ENCODE measurements at places on chromosomes 7 and 10.
A peak's percentile ranks its signal among the peaks of the same experiment; 100 is the strongest.

DNA sequence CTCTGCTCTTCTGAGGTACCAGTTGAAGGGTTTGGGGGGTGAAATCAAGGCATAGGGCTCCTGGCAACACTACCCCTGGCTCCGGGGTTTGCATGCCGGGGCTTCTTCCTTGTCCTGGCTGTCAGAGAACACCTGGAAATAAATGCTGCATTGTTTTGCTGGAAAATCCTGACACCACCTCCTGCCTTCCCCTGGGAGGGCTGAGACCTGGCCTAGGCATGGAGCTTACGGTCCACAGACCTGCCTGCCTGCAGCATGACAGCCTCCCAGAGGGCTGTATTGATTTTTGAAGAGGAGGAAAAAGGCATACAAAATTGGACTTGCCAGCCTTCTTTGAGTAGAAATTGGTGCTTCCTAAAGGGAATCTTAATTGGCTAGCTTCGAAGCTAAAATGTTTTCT lies 227.1 kb downstream of the MGMT start:
- no peak for DNase-seq

- DNase-seq = no peak
These were observed 30.5 kb downstream of the GRK5 start for GRCh38 chr10:119237722-119238436.

GRCh38 chr7:30470771-30471170 lies 7.8 kb downstream of the NOD1 start:
- DNase-seq = no peak

DNA sequence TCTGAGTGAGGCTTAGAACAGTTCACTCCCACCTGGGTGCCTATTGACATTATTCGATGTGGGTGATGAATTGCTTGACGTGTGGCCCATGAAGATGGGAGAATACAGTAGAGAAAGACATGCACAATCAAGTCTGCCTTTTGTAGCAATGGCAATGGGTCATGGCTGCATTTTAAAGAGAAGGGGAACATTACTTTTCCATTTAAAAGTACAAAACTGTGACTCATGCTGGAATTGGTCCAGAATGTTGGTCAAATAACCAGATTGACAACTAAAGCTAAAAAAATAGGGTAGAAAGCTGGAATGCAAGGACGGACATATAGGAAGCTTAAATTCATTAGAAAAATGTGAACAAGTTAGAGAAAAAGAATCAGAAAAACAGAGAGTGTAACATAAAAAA lies 104.1 kb upstream of the SLC25A13 start:
- DNase-seq = no peak

DNA sequence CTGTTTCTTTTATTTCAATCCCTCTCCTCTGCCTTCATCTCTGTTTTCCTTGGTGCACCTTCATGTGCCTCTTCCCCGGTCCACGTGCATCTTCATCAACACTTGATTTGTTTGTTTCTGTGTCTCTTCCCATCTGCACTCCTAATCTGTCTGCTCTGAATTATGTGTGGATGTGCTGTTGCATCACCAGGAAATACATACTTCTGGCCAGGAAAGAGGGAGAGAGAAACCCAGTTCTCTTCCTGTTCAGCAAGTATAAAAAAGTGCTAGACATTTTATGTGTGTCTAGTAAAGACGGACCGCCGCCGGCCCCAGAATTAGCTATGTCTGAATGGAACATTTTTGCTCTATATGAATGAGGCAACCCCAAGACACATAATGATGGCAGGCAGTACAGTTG lies 93.8 kb downstream of the CALD1 start:
- no peak for DNase-seq

GRCh38 chr10:14564268-14564744 lies 210.4 kb downstream of the FAM107B start:
- peak; percentile 56 for DNase-seq

GRCh38 chr7:101884671-101885596 lies 67.5 kb downstream of the CUX1 start:
- DNase-seq = peak; percentile 41

GRCh38 chr10:102233997-102234396 lies 7.3 kb downstream of the PITX3 start:
- no peak for DNase-seq

DNA sequence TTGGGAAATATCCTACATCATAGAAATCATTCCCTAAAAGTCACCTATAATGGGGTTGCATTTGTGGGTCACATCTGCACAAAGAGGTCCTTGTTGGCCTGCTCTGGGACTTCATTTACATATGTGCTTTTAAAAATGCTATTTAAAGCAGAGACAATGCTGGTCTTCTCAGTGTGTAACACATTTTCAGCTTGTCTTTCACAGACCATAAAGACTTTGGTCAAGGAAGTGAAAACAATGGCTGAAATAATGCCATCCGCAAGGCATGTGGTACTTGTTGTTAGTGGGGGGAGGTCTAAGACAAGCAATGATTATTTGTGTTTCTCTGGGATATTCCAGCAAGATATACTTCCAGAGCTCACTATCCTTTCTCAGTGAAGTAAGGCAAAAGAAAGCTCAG lies 84.6 kb upstream of the PDLIM1 start:
- no peak for DNase-seq

DNA sequence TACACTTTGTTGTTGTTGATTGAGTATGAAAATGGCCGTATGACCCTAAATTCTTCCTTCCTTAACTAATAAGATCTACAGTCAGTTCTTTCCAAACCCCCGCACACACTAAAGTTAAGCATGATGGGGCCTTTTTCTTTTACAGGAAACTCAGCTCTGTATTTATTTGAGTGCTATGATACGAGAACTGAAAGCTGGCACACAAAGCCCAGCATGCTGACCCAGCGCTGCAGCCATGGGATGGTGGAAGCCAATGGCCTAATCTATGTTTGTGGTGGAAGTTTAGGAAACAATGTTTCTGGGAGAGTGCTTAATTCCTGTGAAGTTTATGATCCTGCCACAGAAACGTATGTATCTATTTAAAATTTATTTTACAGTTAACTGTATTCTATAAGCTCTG lies 14.2 kb upstream of the NUP42 start:
- no peak for DNase-seq

DNA sequence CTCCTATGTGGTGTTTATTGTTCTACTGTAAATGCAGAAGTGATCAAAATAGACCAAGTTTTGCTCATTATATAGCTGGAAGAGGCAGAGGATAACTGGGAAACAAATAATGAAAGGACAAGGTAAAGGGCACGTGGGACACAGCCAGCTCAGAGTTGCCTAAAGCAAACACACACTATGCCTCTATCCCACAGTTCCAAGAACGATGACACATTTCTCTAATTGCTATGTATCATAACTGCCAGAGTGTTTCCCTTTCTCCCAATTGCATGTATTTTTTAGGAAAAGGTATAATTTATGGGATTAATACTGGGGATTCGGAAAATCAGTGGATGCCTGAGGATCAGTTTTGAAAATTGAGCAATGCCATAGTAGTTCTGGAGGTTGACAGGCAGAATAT lies 49.0 kb downstream of the CCDC71L start:
- DNase-seq = no peak

DNA sequence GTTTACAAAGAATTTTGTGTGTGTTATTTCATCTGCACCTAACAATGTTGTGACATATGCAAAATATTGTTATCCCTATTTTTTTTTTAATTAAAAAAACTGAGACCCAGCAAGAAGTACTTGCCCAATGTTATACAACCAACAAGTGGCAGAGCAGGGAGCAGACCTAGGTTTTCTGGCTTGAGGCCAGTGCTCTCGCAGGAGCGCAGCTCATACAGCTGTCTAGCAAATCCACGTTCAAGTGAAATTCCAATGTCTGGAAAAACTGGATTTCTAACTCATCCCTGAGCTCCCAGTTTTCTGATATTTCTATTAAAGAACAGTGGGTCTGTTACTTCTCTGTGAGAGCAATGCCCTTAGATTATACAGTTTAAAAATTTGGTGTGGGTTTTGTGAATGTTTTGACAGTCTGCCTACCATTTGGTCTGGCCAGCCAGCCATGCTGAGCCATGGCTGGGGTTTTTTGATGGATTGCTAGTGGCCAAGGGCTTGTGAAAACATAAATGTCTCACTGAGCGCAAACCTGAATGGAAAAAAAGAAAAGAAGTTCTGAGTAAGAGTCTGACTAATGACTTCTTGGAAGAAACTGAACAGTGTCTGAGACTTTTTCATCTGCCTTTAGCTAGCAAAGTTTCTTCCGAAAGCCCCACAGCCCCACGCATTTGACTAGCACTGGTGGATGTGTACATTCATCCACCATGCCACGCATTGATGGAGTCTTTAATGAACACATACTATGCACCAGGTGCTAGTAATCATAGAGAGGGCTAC lies 15.4 kb upstream of the PRF1 start:
- DNase-seq = no peak

DNA sequence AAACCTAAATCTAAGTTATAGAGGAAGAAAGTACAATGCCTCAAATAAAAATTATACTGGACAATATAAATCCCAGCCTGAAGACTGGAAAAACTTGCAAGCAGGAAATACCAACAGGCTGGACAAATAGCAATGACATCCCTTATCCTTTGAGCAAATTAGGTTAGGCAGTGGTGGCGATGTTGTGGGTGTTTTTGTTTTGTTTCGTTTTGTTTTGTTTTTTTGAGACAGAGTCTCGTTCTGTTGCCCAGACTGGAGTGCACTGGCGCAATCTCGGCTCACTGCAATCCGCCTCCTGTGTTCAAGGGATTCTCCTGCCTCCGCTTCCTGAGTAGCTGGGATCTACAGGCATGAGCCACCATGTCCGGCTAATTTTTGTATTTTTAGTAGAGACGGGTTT lies 57.3 kb upstream of the TES start:
- no peak for DNase-seq

DNA sequence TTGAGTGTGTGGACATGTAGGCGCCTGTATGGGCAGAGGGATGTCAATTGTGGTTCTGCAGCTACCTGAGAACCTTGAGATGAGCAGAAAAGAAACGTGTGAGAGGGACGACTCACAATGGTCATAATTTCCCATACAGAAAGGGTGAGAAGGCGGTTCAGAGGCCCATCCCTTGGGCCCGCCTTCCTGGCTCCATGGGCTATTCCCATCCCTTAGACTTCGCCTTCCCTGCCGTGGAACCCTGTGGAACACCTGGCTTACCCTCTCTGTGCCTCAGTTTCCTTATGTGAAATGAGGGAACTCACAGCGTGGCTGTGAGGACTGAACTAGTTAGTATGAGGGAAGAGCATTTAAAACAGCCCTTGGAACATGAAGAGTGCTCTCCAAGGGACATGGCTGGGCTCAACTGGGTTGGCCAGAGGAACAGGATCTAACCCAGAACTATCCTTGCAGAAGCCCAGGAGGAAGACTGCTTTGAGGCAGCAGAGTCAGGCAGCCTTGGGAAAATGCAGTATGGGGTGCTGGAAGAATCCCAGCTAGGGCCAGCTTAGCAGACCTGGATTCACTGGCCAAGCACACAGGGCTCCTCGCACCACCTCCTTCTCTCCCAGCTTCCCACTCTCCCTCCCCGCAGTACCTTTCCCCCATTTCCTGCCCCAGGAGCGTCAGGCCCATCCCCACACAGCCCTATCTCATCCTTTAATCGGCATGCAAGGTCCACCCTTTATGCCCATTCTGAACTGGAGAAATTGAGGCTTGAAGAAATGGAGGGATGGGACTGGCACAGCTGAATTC lies 11.1 kb upstream of the ZMIZ1 start:
- no peak for DNase-seq

- DNase-seq = no peak
These were observed 30.1 kb downstream of the RPA3 start for GRCh38 chr7:7688310-7688709.

DNA sequence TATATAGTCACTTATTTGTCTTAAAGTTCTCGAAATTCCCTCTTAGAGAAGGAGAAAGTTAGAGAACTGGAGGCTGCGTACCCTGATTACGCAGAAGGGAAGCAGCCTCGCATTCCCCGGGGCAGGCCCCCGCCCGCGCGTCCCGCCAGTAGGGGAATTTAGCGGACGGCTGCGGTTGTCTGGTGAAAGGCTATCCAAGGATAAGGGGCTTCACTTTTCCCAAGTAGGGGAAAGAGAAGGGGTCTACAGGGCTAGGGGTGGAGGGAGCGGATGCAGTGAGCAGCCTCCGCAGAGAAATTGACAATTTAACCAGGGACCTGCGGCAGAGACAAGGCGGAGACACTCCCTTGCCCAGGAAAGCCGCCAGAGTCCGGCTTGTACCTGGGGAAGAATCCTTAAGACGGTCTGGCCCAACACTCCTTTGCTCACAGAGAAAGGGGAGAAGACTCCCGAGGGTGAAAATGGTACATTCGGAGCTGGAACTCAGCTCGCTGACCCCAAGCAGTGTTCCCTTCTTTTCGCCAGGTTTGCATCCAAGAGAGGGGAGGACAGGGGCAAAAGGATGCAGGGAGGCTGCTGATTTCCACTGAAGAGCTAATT lies 994 bp upstream of the MAGI2 start:
- DNase-seq = no peak

GRCh38 chr7:92002720-92003119 lies 62.1 kb downstream of the AKAP9 start:
- DNase-seq = no peak

DNA sequence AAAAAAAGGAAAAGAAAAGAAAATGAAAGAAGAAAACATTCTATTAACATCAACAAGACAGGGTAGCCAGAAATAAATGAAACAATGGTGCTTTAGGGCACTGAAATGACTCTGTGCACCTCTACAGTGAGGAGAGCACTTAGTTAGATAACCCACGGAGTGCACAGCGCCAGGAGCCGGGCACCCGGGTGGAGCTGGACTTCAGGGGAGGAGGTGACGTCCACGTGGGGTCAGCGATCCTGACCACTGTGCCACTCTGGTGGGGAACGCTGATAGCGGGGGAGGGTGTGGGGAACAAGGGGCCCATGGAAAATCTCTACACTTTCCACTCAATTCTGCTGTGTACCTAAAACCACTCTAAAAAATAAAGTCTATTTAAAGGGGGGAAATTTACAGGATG lies 15.7 kb upstream of the CNPY1 start:
- DNase-seq = no peak

- no peak for DNase-seq
These were observed 686 bp upstream of the MIOS start for GRCh38 chr7:7565746-7566650.

- DNase-seq = no peak
These were observed 8.2 kb upstream of the SUN1 start for GRCh38 chr7:824081-824480.

GRCh38 chr10:92914478-92915325 lies 66.4 kb downstream of the EXOC6 start:
- DNase-seq = peak; percentile 60

- no peak for DNase-seq
These were observed 35.7 kb downstream of the PRKG1 start for GRCh38 chr10:51109801-51110533.

DNA sequence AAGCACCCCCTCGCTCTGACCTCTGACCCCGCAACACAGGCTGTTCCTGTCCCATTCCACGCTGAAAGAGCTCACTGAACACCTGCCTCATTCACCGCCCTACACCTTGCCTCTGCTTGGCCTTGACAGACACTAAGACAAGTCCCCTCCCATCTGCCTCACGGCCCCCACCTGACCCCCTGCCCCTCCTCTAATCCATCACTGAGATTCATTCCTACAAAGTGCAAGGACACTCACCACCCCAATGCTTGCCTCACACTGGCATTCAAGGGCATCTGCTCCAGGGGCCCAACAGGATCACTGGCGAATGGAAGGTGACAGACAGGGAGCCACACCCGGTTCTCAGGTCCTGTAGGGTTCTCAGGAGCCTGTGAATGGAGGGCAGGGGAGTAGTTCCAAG lies 68.1 kb upstream of the NANOS1 start:
- DNase-seq = no peak

Measured in CD4-positive, alpha-beta T cell treated with Interleukin-6 for 4 hours (primary cell).